IgD-negative memory B cell (primary cell): ENCODE measurements at places on chromosomes 1 and 21. TPM values are rescaled to one million over a fixed set of nuclear protein-coding genes. Genes with fewer than 3 reads are reported as not detected.

Gene OR2L13
- 0.39 TPM for polyA plus RNA-seq

Gene FOXD3
- polyA plus RNA-seq = not detected

Gene ALDH4A1
- 2.8 TPM for polyA plus RNA-seq

Gene VASH2
- not detected for polyA plus RNA-seq

Gene NBPF12
- 10.2 TPM for polyA plus RNA-seq

Gene SGIP1
- polyA plus RNA-seq = 0.71 TPM

Gene KRTAP21-2
- polyA plus RNA-seq = not detected

Gene CLCA4
- 0.16 TPM for polyA plus RNA-seq

Gene SLC2A5
- 10.0 TPM for polyA plus RNA-seq

Gene HCN3
- polyA plus RNA-seq = 2.3 TPM

Gene CD53
- 1,279 TPM for polyA plus RNA-seq

Gene TMEM52
- polyA plus RNA-seq = not detected

Gene CFHR2
- not detected for polyA plus RNA-seq

Gene FCRL5
- 26.5 TPM for polyA plus RNA-seq

Gene TDRD5
- polyA plus RNA-seq = not detected

Gene CFAP74
- not detected for polyA plus RNA-seq

Gene ABCD3
- 9.0 TPM for polyA plus RNA-seq

Gene FAAH
- polyA plus RNA-seq = 1.2 TPM

Gene NOTCH2
- 46.5 TPM for polyA plus RNA-seq

Gene C1QA
- not detected for polyA plus RNA-seq

Gene TFF2
- not detected for polyA plus RNA-seq

Gene CYP2J2
- 1.0 TPM for polyA plus RNA-seq

Gene KIF17
- not detected for polyA plus RNA-seq

Gene FMO1
- not detected for polyA plus RNA-seq

Gene SV2A
- 0.18 TPM for polyA plus RNA-seq

Gene TSNAX
- 78.9 TPM for polyA plus RNA-seq
